ENCODE measurements at places on chromosomes 4 and X.

- no peak for DNase-seq
Measured at GRCh38 chrX:39969819-39970504, 127.8 kb downstream of the BCOR start.

- no peak for DNase-seq
Measured at GRCh38 chr4:157020882-157021281, 49.3 kb upstream of the PDGFC start.

DNA sequence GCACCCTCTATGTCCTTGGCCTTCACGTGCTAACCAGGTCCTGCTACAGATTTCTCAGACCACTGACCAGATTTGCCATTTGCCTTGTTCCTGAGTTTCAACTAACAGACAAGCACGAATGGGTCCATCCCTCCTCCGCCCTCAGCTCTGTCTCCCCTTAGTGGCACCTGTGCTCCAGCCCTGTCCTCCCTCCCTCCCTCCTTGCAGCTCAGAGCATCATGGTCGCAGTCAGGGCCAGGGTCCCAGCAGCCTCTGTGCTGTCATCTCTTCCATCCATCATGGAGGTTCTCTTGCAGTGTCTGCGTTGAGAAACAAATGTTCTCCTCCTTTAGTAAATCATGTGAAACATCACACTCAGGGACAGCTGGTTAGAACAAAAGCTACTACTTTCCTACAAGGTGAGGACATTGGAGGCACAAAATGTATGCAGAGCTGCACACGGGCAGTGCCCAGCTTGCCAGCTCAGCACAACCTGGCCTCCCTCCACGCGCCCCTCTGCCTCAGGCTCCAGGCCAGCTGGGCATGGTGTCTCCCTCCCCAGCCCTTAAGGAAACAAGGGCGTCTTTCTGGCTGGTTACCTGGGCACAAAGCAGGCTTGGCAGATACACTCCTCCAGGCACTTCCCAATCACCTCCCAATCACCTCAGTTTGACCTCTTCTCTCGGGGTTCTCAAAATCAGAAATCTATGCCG, 79.5 kb upstream of the ATP6AP2 start:
- DNase-seq, result no peak

GRCh38 chr4:98481167-98481566, 177.2 kb downstream of the TSPAN5 start:
- DNase-seq, result no peak

GRCh38 chr4:146260521-146260920, 46.2 kb downstream of the REELD1 start:
- DNase-seq, result no peak
